Aorta (tissue), 5 donors: ENCODE measurements at places on chromosomes 12 and 14. TPM values are rescaled to one million over a fixed set of nuclear protein-coding genes. Genes with fewer than 3 reads are reported as not detected.

GRCh38 chr12:94077209-94077608, 71.2 kb upstream of the PLXNC1 start:
- H3K4me3 ChIP-seq: no peak overlapping the region
- no peaks in the 10 kb centered on the region for H3K27me3 ChIP-seq
- H3K4me1 ChIP-seq: peaks cover 8% of the 10 kb centered on the region
- H3K36me3 ChIP-seq: no peaks in the 10 kb centered on the region
- H3K27ac ChIP-seq: no peak overlapping the region

Gene DENND5B
- total RNA-seq: 19.7 TPM

Gene B4GALNT1
- total RNA-seq: 5.9 TPM

Gene LRP1-AS
- not detected for total RNA-seq

GRCh38 chr12:44387581-44387980, 488.5 kb downstream of the NELL2 start:
- H3K4me1 ChIP-seq: no peaks in the 10 kb centered on the region
- H3K4me3 ChIP-seq: no peak overlapping the region
- peaks cover 4% of the 10 kb centered on the region for H3K36me3 ChIP-seq

GRCh38 chr12:124017064-124017463, 44.0 kb downstream of the ZNF664 start:
- no peak overlapping the region for H3K4me3 ChIP-seq
- H3K27ac ChIP-seq: no peak overlapping the region
- DNase-seq: no peak
- no peaks in the 10 kb centered on the region for H3K36me3 ChIP-seq
- no peaks in the 10 kb centered on the region for H3K4me1 ChIP-seq

DNA sequence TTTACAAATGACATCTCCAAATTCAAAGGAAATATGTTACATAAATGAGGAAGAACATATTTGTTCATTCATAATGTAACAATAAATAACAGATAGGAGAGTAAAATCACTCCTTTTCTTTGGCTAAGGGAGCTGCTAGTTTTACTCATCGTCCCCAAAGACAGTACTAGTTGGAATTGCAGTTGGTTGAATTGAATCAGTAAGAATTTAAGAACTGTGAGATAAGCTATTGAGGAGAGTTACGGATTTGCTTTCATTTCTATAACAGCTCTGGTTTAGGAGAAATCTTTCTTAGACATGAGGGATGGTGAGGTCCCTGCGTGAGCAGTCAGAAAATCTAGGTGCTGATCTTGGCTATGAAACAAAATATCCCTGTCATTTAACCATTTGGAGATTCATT, 402.8 kb downstream of the AEBP2 start:
- H3K36me3 ChIP-seq: peaks cover 2% of the 10 kb centered on the region
- H3K4me3 ChIP-seq: peak overlapping the region; percentile 69
- H3K4me1 ChIP-seq: no peaks in the 10 kb centered on the region
- H3K27ac ChIP-seq: no peak overlapping the region

Gene GARIN6
- not detected for total RNA-seq

DNA sequence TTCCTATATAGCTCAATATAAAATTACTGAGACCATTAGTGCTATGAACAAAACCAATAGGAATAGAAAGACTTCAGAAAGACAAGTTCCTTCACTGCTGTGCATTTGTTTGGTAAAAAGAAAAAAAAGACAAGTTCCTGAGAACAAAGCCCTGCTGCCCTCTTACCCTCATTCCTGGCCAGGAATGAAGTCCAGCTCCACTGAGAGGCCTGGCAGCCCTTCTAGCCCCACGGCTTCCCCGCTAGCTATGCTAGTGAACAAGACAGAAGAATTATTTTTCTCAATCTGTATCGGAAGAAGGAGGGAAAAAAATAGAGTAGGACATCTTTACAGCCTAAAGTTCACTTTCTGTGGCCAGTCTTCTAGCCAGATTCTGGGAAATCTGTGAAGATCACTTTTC, 1.6 kb downstream of the MFAP5 start:
- no peaks in the 10 kb centered on the region for H3K4me1 ChIP-seq
- no peak for DNase-seq
- no peaks in the 10 kb centered on the region for H3K27me3 ChIP-seq
- H3K4me3 ChIP-seq: no peak overlapping the region

GRCh38 chr12:101793401-101793800, 37.4 kb downstream of the GNPTAB start:
- H3K27me3 ChIP-seq: no peaks in the 10 kb centered on the region
- no peaks in the 10 kb centered on the region for H3K36me3 ChIP-seq
- no peak overlapping the region for H3K4me3 ChIP-seq
- H3K27ac ChIP-seq: no peak overlapping the region

GRCh38 chr12:61504396-61505080, 755.7 kb upstream of the USP15 start:
- no peaks in the 10 kb centered on the region for H3K27me3 ChIP-seq
- DNase-seq: no peak
- no peaks in the 10 kb centered on the region for H3K4me1 ChIP-seq

Gene PPP4R4
- 0.10 TPM for total RNA-seq

- H3K27me3 ChIP-seq: no peaks in the 10 kb centered on the region
- peak; percentile 94 for DNase-seq
- peak within 1 kb of the TSS; percentile 94 for H3K4me3 ChIP-seq
- peak within 1 kb of the TSS; percentile 62 for H3K27ac ChIP-seq
Measured at GRCh38 chr12:56189099-56189917, at the start of gene SMARCC2. Gene SMARCC2, minus strand, starts transcription at chr12:56189483. Its CDS starts 22 bp downstream, at chr12:56189461.

GRCh38 chr12:78395961-78396360, 468.6 kb upstream of the SYT1 start:
- H3K4me1 ChIP-seq: no peaks in the 10 kb centered on the region
- no peaks in the 10 kb centered on the region for H3K27me3 ChIP-seq
- DNase-seq: no peak
- H3K4me3 ChIP-seq: no peak overlapping the region
- no peak overlapping the region for H3K27ac ChIP-seq

- H3K27me3 ChIP-seq: no peaks in the 10 kb centered on the region
- no peak overlapping the region for H3K27ac ChIP-seq
- no peaks in the 10 kb centered on the region for H3K4me1 ChIP-seq
- H3K36me3 ChIP-seq: no peaks in the 10 kb centered on the region
- no peak overlapping the region for H3K4me3 ChIP-seq
Measured at GRCh38 chr14:102926104-102926503, 3.6 kb downstream of the AMN start.

Gene MYO1H
- total RNA-seq: not detected

DNA sequence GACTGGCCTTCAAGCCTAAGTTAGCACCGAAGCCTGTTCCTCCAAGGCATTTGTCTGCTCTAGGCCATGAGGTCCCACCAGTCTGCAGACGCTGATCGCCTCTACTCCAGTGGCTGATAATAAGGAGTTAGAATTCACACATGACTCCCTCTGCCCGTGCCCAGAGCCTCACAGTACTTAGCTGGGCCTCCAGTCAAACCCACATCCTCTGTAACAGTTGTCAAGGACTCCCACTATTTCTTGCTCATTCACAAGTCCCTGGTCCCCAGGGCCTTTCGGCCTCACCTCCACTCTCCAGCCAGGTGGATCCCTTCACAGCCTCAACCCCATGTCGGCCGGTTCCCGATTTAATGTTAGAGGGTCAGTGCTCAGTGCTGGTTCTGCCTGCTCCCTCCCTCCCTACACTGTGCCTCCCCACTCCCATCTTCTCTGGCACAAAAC, 6.3 kb upstream of the KRT5 start:
- H3K27ac ChIP-seq: no peak overlapping the region
- no peaks in the 10 kb centered on the region for H3K27me3 ChIP-seq
- no peaks in the 10 kb centered on the region for H3K4me1 ChIP-seq
- H3K4me3 ChIP-seq: no peak overlapping the region
- no peaks in the 10 kb centered on the region for H3K36me3 ChIP-seq

Gene PLEKHG7
- total RNA-seq: not detected

- no peaks in the 10 kb centered on the region for H3K27me3 ChIP-seq
- no peak overlapping the region for H3K27ac ChIP-seq
Measured at GRCh38 chr14:92945959-92946846, 23.3 kb downstream of the CHGA start.

Gene IFNG
- not detected for total RNA-seq

DNA sequence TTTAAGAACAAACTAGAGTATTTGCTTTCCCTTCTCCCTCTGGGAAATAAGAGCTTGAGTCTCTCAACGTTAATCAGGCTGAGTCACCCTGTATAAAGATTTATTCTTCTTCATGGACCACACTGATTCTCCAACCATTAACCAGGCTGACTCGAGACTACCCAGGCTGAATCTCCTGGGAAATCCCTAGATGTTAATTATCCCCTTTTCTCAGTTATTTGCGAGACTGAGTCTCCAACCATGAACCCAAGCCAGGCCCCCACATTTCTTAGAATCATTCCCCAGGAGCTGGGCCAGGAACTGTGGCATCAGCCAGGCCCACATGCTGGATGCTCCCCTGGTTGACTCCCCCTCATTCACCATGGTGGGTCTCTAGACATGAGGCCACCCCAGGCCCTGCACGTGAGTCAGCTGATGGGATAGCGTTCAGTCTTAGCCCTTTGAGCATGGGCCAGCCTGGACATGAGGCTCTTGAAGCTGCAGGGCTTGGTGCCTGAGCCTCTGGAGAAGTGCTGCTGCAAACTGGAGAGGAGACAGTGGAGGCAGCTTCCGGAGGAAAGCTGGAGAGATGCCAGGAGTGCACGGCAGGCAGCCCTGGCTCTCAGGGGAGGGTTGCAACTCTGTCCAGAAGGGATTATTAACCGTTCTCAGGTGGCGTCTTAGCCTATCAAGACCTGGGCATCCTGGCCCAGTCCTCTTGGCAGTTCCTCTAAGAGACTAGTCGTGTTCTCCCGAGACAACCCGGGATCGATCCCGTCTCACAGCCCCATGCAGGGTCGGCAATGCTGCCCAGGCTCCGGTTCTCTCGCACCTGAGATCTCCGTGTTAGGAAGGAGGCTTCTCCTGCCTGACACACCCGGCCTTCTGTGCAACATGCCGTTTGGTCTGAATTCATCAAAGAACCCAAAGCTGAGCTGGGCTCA, 296.6 kb downstream of the ADGRD1 start:
- no peaks in the 10 kb centered on the region for H3K4me1 ChIP-seq
- no peaks in the 10 kb centered on the region for H3K27me3 ChIP-seq
- DNase-seq: no peak
- H3K36me3 ChIP-seq: no peaks in the 10 kb centered on the region

Gene STYK1
- total RNA-seq: 0.36 TPM

GRCh38 chr12:45010059-45010458, 40.8 kb downstream of the DBX2 start:
- H3K36me3 ChIP-seq: no peaks in the 10 kb centered on the region
- DNase-seq: no peak
- no peak overlapping the region for H3K27ac ChIP-seq
- no peak overlapping the region for H3K4me3 ChIP-seq
- H3K4me1 ChIP-seq: no peaks in the 10 kb centered on the region

DNA sequence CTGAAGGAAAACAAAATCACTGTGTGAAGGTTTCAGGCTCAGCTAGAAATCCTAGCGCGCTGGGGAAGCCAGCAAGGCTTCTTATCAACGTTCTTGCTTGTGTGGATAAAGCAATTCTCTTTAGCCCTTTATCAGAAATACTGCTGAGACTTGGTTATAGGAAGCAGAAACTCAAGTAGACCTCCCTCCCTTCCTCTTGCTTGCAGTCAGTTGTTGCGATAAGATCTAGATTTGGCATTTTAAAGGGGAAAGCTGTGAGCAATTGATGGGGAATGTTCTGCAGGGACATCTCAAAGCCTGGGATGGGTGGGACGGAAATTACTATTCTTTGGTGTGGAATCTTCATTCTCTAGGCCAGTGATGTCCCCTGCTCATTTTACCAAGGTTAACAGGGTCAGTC, 76.4 kb upstream of the ANO4 start:
- no peaks in the 10 kb centered on the region for H3K4me1 ChIP-seq
- H3K27me3 ChIP-seq: no peaks in the 10 kb centered on the region
- no peaks in the 10 kb centered on the region for H3K36me3 ChIP-seq
- no peak for DNase-seq

Gene TMEM132C
- total RNA-seq: 0.78 TPM

Gene DEPDC4
- 1.5 TPM for total RNA-seq

DNA sequence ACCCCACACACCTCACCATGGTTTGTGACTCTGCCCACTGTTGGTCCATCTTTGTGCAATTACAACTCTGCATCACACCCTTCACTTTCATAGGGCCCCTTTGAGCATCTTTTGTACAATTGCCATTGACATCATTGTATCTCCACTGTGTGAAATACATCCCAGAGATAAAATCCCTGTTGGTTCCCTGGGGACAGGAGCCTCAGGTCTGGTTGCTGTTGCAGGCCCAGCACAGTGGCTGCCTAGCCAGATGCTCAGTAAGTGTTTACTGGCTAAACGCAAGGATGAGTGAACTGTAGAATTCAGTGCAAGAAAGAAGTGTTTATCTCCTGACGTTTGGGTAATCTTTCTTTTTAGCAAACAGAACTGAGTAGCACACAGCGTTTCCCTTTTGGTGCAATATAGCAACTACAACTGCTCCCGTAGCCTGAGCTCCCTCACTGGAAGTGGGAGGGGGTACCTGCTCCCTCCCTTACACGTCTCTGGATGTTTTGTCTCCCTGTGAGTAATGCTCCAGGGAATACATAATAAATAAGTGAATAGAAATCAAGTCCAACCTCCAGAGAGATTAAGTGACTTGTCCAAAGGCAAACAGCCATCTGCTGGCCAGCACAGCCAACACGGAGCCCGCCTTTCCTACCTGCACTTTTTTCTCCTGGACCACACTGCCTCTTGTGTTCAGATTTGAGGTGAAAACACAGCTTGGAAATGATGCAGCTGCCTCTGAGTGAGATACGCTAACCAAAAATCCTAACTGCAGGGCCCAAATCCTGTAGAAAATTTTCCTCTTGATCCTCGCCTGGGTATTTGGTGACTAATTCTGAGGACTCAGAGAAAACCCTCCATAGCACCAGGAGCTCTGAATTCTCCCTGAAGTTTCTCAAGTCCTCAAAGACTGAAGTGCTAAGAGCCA, 27.4 kb downstream of the GALNT16 start:
- no peak for DNase-seq
- H3K27ac ChIP-seq: no peak overlapping the region
- no peaks in the 10 kb centered on the region for H3K36me3 ChIP-seq
- H3K27me3 ChIP-seq: no peaks in the 10 kb centered on the region
- H3K4me1 ChIP-seq: no peaks in the 10 kb centered on the region

DNA sequence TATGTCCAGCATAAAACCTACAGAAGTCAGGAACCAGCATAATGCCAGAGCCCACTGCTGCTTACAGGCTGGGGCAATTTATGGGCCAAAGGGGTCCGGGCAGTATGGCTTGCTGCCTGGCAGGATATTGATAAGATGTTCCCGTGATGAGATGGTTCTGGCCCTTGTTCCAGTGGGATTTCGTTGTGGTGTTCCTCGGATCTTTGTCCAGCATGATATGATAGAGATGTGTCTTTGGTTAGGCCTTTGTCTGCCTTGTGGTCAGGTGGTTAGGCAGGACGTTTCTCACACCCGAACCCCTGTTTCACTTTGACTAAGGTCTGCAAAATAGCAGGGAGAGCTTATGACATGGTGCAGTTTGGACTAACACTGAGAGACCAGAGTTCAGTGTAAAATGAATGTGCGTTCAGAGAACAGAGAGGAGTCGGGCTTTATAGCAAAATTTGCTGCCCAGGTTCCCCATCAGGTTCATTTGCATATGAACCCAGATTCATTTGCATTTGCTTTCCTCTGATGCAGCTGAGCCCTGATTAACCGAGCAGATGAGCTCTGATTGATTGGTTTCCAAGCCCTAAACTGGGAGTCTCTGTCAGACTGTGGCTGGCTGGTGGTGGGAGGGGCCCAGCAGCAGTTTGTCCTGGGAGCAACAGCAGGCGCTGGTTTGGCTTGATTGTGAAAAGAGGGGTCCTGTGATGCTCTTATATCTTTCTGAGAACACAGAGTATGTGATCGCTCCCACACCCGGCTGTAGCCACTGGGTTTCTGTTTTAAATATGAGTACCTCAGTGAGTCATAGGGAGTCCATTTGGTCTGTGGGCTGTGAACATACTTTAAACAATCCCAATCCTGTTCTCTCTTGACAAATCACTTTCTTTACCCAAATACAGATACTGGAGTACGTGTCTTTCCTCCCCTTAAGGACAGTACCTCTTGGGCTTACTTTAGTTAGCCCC, 156.3 kb upstream of the PZP start:
- no peak for DNase-seq
- no peaks in the 10 kb centered on the region for H3K27me3 ChIP-seq
- H3K4me3 ChIP-seq: no peak overlapping the region
- no peak overlapping the region for H3K27ac ChIP-seq
- H3K36me3 ChIP-seq: no peaks in the 10 kb centered on the region
